Thyroid gland (tissue), 4 donors: ENCODE measurements at places on chromosomes 4 and X. TPM values are rescaled to one million over a fixed set of nuclear protein-coding genes. Genes with fewer than 3 reads are reported as not detected.

The RTL3 gene
- not detected for total RNA-seq

The GYG2 gene
- 6.6 TPM for total RNA-seq

The SPOCK3 gene
- not detected for total RNA-seq

The OTUD4 gene
- 28.5 TPM for total RNA-seq

The PAGE4 gene
- total RNA-seq: not detected

The USP17L18 gene
- total RNA-seq: not detected

The MID1IP1 gene
- total RNA-seq: 22.7 TPM
